ENCODE measurements at places on chromosomes 6 and 20. TPM values are rescaled to one million over a fixed set of nuclear protein-coding genes. Genes with fewer than 3 reads are reported as not detected.

The C6orf58 gene
- not detected for total RNA-seq

The MUC22 gene
- total RNA-seq: not detected

The DHX16 gene
- 47.6 TPM for total RNA-seq

The CLVS2 gene
- total RNA-seq: not detected

The SLC44A4 gene
- not detected for total RNA-seq

The TSPO2 gene
- total RNA-seq: not detected

The SLC22A23 gene
- 0.32 TPM for total RNA-seq

The ZC2HC1B gene
- not detected for total RNA-seq

The PRL gene
- not detected for total RNA-seq

The FAM162B gene
- not detected for total RNA-seq

The SASH1 gene
- 0.59 TPM for total RNA-seq

The CNR1 gene
- total RNA-seq: not detected

The ACSS1 gene
- total RNA-seq: 34.5 TPM

The TAGAP gene
- total RNA-seq: 51.2 TPM

The OR12D2 gene
- not detected for total RNA-seq

The ELOVL2 gene
- not detected for total RNA-seq

The GLP1R gene
- total RNA-seq: not detected

The KIFC1 gene
- total RNA-seq: 123 TPM

The ACTL10 gene
- 2.9 TPM for total RNA-seq

The OPN5 gene
- not detected for total RNA-seq

The CLPSL2 gene
- not detected for total RNA-seq

The E2F3 gene
- total RNA-seq: 39.4 TPM

The SYCP2L gene
- total RNA-seq: 0.36 TPM

The ATP9A gene
- 0.59 TPM for total RNA-seq

All from T-helper 2 cell treated with Interferon-gamma antibody and Interleukin-4, amounts not matched to agents 100 ng/mL and 5 ng/mL, for 36 hours (primary cell).